Epithelial cell of proximal tubule (primary cell): ENCODE measurements at places on chromosomes 16 and 17.

DNA sequence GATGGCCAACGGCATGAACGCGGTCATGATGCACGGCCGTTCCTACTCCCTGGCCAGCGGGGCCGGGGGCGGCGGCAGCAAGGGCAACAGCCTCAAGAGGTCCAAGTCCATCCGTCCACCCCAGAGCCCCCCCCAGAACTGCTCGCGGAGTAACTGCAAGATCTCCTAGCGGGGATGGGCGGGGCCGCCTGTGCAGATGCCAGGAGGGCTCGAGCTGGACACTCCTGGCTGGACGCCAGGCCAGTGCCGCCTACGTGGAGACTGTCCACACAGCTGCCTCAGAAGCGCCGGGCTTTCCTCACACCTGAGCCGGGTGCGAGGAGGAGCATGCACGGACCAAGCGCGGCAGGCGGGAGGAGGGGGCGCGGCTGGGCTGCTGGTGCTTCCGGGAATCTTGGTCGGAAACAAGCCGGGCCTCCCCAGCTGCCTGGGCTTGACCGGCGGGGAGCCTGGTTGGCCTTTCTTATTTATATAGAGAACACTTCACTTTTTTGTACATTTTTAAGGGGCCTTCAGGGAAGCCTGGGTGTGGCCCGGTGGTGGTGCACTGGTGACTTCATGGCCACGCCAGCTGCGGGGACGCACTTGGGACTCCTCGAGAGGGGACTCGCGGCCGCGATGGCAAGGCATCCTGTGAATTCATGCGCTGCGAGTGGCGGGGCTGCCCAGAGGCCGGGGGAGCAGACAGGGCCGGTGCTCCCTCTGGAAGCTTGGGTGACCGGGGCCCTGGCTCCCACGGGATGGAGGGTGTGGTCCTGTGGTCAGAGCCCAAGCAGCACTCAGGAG, 3.1 kb upstream of the WFIKKN1 start:
- DNase-seq: no peak

GRCh38 chr17:79804856-79805696, 8.2 kb upstream of the CBX8 start:
- DNase-seq: no peak

DNA sequence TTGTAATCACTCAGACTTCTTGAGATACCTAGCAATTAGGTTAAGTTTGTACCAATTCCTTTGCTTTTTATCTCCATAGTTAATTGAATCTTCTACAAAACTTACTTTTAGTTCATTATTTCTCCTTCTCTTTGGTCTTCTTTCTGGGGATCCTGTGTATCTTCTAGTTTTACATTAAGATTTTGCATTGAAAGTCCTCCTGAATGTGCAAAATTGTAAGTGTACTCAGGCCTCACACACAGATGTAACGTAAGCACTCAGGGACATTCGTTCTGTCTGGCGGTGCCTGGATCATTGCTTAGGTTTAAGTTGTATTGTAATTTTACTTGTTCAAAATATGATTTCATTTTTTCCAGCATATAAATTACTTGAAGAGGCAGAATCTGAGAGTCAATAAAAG, 222.6 kb upstream of the CPHXL start:
- no peak for DNase-seq

- no peak for DNase-seq
Measured at GRCh38 chr16:55123652-55124051, 193.0 kb downstream of the IRX5 start.

DNA sequence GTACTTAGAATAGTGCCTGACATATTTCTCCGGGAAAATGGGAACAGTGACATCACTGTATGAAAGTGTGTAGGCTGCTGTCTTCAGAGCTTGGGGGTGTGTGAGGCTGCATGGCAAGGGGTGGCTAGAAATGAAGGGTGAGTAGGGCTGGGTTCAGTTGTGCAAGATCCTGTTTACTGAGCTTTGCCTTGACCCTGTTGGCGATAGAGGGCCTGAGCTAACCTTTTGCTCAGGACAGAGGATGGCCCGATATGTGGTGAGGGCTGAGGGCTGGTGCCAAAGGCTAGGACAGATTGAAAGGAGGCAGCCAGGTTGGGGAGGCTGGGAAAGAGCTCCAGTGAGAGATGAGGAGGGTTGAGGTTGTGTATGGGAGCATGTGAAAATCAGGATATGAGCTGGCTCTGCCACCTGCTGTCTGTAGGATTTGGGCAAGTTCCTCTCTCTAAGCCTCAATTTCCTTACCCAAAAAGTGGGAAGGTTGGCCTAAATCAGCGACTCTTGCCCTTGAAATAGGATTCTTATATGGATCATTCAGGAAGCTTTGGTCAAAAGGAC, 6.0 kb upstream of the CCL1 start:
- DNase-seq: no peak

DNA sequence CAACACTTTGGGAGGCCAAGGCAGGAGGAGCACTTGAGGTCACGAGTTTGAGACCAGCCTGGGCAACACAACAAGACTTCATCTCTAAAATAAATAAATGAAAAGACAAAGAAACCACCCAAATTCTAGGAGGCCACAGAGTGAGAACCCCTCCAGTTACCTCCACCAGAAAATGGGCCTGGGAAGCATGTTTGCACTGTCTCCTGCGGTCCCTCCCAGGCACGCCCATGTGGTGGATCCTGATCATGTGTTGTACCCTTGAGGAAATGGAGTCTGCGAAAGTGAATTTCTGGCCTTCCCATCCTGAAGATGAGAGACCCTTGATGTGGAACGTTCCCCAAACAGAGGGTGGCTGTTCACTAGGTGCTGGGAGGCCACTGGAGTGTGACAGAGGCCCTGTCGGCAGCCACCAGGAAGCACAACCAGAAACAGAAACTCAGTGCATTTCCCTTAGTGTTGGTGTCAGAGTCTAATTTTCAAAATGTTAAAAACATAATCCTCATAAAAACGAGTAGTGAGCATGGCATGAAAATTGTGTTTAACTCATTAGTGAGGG, 19.2 kb upstream of the USP22 start:
- DNase-seq: no peak

DNA sequence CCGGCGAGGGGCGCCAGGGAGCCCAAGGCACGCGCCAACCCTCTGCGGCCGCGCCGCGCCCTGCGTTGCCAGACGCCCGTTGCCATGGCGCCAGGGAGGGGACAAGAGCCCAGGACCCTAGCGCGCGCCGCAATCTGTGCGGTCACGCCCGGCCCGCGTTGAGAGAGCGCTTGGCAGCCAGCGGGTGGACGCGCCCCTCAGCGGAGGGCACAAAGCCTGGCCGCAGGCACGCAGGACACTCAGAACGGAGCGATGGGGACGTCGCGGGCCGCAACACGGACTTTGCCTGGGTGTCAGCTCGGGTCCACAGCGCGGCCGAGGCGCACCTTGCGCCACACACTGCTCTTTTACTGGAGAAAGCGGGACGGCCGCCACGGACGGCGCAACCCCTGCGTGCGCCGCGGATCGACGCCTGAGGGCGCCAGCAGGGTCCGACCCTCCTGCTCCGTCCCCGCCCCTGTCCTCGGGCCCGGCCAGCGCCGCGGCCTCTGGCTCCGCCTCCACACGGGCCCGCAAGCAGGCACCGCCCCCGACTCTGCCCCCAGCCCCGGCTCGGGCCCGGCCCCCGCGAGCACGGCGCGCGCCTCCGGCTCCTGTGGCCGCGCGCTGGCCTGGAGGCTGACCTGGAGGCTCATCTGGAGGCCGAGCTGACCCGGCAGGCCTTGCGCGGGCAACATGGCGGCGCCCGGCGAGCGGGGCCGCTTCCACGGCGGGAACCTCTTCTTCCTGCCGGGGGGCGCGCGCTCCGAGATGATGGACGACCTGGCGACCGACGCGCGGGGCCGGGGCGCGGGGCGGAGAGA, at the start of gene GFER:
TSS of gene GFER (plus strand) at position 650 of the 803 bp plus-strand sequence. CDS start at position 676, 26 bp downstream.
- no peak for DNase-seq

GRCh38 chr16:10964039-10964890, 19.9 kb downstream of the CLEC16A start:
- no peak for DNase-seq
